ENCODE measurements at places on chromosomes 16 and 17.

GRCh38 chr16:85860413-85861094 is 38.4 kb upstream of the IRF8 start:
- no peak for DNase-seq

GRCh38 chr17:50396261-50397110 is 837 bp downstream of the LRRC59 start:
- no peak for DNase-seq

DNA sequence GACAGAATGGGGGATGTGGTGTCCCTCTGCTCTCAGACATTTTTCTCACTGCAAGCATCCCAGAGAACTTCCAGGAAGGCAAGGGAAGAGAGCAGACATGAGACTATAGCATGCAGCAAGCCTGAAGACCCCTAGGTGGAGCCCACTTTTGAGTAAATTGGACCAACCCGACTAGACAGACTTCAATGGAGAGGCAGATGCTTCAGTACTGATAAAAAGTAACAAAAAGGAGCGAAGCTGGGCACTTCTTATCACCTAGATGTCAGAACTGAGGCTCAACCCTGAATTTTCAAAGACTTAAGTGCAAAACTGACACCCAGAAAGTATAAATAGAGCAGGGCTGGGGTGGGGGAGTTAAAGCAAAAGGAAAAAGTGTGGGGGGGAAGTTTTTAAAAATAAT is 130.8 kb downstream of the PMP22 start:
- DNase-seq, result no peak

DNA sequence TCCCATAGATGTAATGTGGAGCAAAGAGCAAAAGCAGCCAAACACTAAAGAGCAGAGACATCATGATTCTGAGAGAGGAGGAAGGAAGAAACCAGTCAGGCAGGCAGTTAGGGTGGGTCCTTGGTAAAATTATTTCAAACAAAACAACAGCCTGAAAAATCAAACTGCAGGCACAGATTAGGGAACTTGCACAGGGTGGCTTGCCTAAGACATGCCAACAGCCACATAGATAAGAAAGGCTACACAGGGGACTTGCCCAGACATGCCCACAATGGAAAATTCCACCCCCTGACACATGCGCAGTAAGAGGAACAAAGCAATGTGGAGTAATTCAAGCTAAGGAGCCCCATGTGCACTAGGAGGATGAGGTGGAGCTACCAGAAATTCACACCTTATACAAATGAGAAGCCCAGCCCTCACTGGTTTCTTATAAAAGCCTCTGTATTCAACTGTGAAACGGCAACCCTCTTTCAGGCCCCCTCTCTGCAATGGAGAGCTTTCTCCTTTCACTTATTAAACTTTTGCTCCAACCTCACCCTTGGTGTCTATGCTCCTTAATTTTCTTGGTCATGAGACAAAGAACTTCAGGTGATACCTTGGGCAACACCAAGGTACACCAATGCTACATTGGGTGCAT is 7.3 kb upstream of the GAS7 start:
- DNase-seq, result no peak

Data from NCI-H1436 treated with DMSO at 0.1 percent for 48 hours (cell line).